HT-29 (cell line): ENCODE measurements at places on chromosomes 11 and 22.

DNA sequence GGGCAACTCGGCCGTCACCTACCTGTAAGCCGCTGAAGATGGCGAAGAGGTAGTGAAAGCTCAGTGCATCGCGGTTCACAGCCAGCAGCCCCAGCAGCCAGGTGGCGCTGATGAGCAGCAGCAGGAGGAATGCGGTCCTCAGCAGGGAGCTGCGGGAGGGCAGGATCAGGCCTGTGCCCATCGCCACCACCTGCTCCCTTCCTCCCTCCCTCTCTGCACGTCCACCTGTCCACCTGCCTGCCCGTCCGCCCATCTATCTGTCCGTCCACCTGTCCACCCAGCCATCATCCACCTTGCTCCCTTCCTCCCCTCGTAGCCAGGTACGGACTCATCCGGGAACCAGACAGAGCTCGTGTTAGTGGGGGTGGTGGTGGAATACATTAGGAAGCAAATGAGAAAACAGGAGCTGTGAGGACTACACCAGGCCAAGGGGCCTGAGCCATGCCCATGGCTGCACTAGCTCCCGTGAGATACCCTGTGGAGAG lies 32.2 kb downstream of the TRMU start:
- peak; percentile 82 for DNase-seq

GRCh38 chr11:73991471-73992006 lies 8.9 kb upstream of the UCP2 start:
- no peak for DNase-seq

DNA sequence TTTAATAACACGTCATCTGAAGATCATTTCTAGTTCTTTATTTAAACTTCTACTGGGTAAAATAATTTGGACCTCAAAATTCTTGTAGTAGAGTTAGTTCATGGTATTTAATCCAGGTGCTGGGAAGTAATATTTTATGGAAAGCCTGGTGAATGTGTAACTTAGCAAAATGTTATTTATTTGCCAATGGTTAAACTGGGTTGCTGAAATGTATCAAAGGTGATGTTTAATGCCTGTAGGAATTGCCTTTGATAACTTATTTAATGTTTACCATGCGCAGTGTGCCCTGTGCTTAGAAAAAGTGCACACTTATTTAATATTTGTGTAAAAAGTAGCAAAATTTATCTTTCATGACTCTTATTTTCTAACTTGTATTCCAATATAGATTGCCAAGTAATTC lies 11.2 kb downstream of the OR5M11 start:
- DNase-seq = peak; percentile 59

GRCh38 chr11:76694664-76695063 lies 24.1 kb upstream of the LRRC32 start:
- no peak for DNase-seq

DNA sequence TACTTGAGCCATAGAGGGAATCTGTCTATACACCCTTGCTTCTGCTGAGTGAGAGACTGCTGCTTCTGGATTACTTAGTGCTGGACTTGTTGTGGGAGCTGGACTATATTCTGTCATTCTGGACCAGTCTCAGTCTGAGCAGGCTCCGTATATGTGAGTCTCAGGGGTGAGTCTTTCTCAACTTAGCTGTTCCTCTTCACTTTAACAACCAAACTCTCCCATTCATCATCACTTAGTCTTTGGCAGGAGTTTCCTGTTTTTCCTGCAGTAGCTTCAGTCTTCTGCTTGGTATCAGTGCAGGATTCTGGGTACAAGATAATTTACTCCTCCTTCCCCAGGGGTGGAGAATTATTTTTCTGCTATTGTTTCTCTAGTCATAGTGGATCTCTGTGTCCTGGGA lies 779.5 kb downstream of the METTL15 start:
- DNase-seq = no peak
